ENCODE measurements at places on chromosomes 3 and 15. TPM values are rescaled to one million over a fixed set of nuclear protein-coding genes. Genes with fewer than 3 reads are reported as not detected.

Gene NOX5
- 0.03 TPM for total RNA-seq

DNA sequence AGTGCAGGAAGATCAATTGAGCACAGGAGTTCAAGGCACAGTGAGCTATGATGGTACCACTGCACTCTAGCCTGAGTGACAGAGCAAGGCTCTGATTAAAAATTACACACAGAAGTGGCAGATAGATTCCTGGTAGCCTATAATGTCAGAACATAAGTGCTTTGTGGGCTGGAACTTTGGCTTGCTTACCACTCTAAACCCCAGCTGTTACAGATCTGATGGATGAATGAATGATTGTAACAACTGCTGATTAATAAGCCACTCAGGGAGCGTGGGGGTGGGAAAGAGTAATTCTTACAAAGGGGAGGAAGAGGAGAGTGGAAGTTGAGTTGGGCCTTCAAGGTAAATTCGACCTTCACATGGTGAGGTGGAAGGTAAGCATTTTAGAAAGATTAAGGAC is 40.9 kb upstream of the PTPN23 start:
- no peak overlapping the region for H3K4me3 ChIP-seq
- H3K36me3 ChIP-seq, result peaks cover 17% of the 10 kb centered on the region
- H3K27me3 ChIP-seq, result no peaks in the 10 kb centered on the region
- DNase-seq, result no peak
- H3K4me1 ChIP-seq, result no peaks in the 10 kb centered on the region

- H3K4me3 ChIP-seq, result no peak overlapping the region
- H3K27me3 ChIP-seq, result no peaks in the 10 kb centered on the region
- H3K27ac ChIP-seq, result no peak overlapping the region
- peaks cover 3% of the 10 kb centered on the region for H3K4me1 ChIP-seq
- no peak for DNase-seq
- H3K36me3 ChIP-seq, result no peaks in the 10 kb centered on the region
These were observed 202.7 kb upstream of the SLC2A2 start for GRCh38 chr3:171229173-171229572.

GRCh38 chr3:181741417-181741816 is 29.7 kb downstream of the SOX2 start:
- no peak overlapping the region for H3K4me3 ChIP-seq
- peaks cover 21% of the 10 kb centered on the region for H3K4me1 ChIP-seq
- H3K36me3 ChIP-seq, result no peaks in the 10 kb centered on the region
- H3K27ac ChIP-seq, result no peak overlapping the region
- no peak for DNase-seq

DNA sequence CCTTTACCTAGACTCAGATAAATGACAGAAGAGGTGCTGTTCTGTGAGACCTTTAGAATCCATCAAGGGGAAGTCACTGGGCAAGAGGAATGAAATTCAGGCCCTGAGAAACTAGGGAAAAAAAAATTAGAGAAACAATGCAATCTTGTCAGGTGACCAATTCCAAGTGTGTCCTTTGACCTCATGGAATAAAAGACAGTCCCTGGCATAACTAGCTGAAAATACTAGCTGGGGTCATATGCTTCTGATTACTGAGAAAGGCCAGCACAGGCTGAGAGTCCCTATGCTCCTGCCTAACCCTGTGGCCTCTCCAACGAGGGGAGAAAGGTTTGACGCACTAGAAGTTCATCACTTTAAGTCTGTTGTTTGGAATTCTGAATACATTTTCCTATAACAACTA is 167.3 kb downstream of the XXYLT1 start:
- H3K36me3 ChIP-seq, result no peaks in the 10 kb centered on the region
- peaks cover 8% of the 10 kb centered on the region for H3K4me1 ChIP-seq
- H3K27me3 ChIP-seq, result no peaks in the 10 kb centered on the region
- H3K27ac ChIP-seq, result 0 out of 2 replicates have a peak overlapping the region, but pooled peaks have one; percentile 50
- H3K4me3 ChIP-seq, result no peak overlapping the region

Gene SERINC4
- not detected for total RNA-seq

DNA sequence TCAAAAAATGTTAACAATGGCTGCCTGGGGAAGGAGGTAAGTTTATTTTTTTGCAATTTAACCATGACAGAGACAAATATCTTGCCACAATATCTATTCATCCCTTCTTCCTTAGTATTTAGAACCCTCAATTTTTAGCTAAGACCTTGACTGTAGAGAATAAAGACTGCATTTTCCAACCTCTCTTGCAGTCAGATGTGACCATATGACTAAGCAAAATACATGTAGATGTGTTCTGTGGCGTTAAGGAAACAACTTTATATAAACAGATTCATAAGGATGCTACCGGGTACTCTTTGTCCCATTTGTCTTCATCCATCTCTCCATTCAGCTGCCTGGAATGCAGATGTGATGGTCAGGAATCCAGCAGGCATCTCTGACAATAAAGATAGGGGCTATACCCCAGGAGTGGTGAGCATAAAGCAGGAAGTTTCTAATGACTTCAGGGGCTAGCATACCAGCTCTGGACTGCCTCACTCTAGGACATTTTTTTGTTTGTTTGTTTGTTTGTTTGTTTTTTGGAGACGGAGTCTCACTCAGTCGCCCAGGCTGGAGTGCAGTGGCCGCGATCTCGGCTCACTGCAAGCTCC is 41.1 kb downstream of the LHFPL4 start:
- H3K36me3 ChIP-seq, result no peaks in the 10 kb centered on the region
- no peak overlapping the region for H3K27ac ChIP-seq
- peak; percentile 16 for DNase-seq
- H3K27me3 ChIP-seq, result peaks cover 30% of the 10 kb centered on the region
- no peak overlapping the region for H3K4me3 ChIP-seq
- peaks cover 4% of the 10 kb centered on the region for H3K4me1 ChIP-seq

Gene ITIH4
- 1.4 TPM for total RNA-seq

DNA sequence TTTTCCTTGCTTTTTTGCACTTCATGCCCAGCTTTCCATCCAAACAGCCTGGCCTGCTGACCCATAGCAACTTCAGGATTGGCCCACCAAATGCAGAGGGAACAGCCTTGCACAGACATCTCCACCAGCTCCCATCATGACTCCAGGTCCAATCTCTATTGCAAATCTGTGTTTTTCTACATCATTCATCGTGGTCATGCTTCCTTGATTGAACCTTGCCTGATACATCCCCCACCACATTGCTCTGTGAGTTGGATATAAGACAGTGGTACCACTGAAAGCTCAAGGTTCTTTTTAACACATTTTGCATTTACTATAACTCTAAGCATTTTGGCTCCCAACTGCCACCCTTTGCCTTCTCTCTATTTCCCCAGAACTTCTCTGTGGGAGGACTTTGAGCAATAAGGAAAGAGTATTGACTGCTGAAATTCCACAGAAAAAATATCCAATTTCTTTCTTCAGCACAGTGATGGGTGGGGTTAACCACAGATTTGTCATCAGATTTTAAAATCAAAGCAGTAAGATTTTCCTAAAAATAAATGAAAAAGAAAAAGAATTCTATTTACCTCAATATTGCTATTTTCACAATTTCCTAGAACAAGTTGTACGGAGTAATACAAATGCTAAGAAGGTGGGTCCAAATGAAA is 114.6 kb upstream of the GALNT15 start:
- H3K4me3 ChIP-seq, result no peak overlapping the region
- no peak overlapping the region for H3K27ac ChIP-seq
- DNase-seq, result no peak
- H3K4me1 ChIP-seq, result 0 out of 2 replicates have a peak, but pooled peaks cover 5% of the 10 kb centered on the region
- no peaks in the 10 kb centered on the region for H3K27me3 ChIP-seq
- H3K36me3 ChIP-seq, result no peaks in the 10 kb centered on the region

DNA sequence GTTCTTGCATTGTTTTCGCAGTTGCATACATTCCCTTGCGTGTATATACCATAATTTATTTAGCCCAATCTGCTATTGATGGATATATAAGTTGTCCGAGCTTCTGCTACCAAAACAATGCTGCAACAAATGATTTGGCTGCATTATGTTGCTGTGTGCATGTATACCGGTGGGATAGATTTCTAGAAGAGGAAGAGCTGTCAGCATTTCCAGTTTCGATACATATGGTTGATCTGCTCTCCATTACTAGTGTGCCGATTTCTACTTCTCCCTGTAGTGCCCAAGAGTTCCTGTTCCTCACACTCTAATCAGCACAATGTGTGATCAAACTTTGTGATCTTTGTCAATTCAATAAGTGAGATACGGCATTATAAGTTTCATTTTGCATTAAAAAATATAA is 92.8 kb upstream of the NMNAT3 start:
- H3K4me3 ChIP-seq, result no peak overlapping the region
- H3K27me3 ChIP-seq, result no peaks in the 10 kb centered on the region
- H3K4me1 ChIP-seq, result no peaks in the 10 kb centered on the region
- DNase-seq, result no peak
- H3K36me3 ChIP-seq, result no peaks in the 10 kb centered on the region

Gene GASK1A
- total RNA-seq, result 11.1 TPM

GRCh38 chr15:37037850-37038715 is 62.3 kb downstream of the MEIS2 start:
- no peaks in the 10 kb centered on the region for H3K36me3 ChIP-seq
- no peaks in the 10 kb centered on the region for H3K27me3 ChIP-seq
- H3K27ac ChIP-seq, result no peak overlapping the region
- peaks cover 11% of the 10 kb centered on the region for H3K4me1 ChIP-seq

Gene FGF12
- 7.6 TPM for total RNA-seq

- no peak overlapping the region for H3K27ac ChIP-seq
- H3K36me3 ChIP-seq, result no peaks in the 10 kb centered on the region
- no peak for DNase-seq
- no peak overlapping the region for H3K4me3 ChIP-seq
- no peaks in the 10 kb centered on the region for H3K27me3 ChIP-seq
These were observed 740.5 kb downstream of the ROBO2 start for GRCh38 chr3:77780278-77780996.

DNA sequence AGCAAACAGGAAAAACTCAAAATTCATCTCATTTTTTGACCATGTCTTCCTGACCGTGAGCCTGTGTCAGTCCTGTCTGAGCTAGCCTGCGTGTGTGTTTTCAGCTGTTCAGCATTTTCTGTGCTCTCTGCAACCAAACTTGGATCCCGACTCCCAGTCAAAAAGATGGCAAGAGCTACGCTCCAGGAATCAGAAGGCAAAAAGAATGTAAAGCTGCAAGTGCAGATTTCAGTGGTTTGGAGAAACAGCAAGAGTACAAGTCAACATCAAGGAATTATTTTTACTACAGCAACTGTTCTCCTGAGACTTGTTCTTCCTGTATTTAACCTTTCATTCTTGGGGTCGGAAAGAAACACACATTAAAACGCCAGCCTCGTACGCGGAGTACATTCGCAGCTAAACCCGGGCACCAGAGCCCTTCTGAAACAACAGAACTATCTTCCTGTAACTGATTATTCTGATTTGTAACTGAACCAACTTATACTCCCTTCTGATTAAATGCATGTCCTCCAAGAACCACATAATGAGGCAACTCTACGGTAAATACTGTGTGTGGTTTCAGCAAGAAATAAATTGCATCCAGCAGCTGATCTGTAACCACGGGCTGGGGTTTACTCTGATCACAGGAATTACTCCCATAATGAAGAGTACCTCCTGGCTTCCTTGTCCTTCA is 107.4 kb downstream of the LRIG1 start:
- H3K27me3 ChIP-seq, result no peaks in the 10 kb centered on the region
- H3K4me3 ChIP-seq, result no peak overlapping the region
- no peak for DNase-seq
- H3K27ac ChIP-seq, result 0 out of 2 replicates have a peak overlapping the region, but pooled peaks have one; percentile 39
- H3K4me1 ChIP-seq, result no peaks in the 10 kb centered on the region

Gene RTP3
- not detected for total RNA-seq

GRCh38 chr3:69322158-69322509 is 63.8 kb downstream of the FRMD4B start:
- no peak for DNase-seq
- no peaks in the 10 kb centered on the region for H3K27me3 ChIP-seq
- H3K4me1 ChIP-seq, result peaks cover 4% of the 10 kb centered on the region
- H3K27ac ChIP-seq, result no peak overlapping the region
- H3K36me3 ChIP-seq, result no peaks in the 10 kb centered on the region

Gene GOLGA8H
- total RNA-seq, result 1.2 TPM

- H3K4me1 ChIP-seq, result peaks cover 13% of the 10 kb centered on the region
- H3K27me3 ChIP-seq, result peaks cover 24% of the 10 kb centered on the region
- DNase-seq, result no peak
These were observed 4.6 kb upstream of the APBA2 start for GRCh38 chr15:28881170-28881569.

- no peaks in the 10 kb centered on the region for H3K4me1 ChIP-seq
- no peak overlapping the region for H3K27ac ChIP-seq
- no peaks in the 10 kb centered on the region for H3K36me3 ChIP-seq
- H3K27me3 ChIP-seq, result no peaks in the 10 kb centered on the region
- DNase-seq, result peak; percentile 91
These were observed 224.0 kb downstream of the SLCO3A1 start for GRCh38 chr15:92077353-92078085.

DNA sequence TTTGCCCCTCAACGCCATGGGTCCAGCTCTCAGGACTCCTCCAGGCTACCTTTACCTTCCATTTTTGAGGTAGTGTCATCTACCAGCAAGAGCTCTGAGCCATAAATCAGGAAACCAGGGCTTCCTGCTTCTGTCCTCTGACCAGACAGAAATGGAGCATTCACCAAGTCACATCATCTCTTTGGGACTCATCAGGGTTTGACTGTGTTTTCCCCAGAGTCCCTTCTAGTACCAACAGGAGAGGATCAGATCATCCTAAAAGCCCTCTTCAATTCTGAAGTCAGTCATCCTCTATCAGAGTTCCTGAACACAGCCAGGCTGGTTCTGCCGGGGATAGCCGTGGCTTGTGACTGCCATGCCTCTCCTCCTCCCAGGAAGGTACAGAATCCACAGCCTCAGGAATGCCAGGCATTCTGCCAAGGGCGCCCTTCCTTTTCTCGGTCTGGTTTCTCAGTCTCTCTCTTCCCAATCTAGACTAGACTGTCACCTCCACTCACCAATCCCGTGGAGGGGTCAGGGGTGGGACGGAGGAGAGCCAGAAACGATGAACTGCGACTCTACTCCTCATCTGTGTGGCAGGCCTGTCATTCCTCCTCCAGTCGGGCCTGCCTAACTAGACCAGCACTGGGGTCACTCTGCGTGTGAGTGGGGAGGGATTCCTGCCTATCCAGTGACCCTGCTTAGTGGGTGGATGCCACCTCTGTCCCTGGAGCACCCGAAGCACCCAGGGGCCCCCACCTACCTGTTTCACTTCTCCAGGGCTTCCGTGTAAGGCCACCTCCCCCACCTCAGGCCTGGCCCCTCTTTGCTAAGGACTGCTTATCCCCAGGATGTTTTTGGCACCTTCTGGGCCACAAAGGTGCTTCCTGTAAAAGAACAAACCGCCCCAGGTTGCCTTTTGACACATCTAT is 30.9 kb downstream of the CCNL1 start:
- no peaks in the 10 kb centered on the region for H3K27me3 ChIP-seq
- no peak overlapping the region for H3K4me3 ChIP-seq
- DNase-seq, result peak; percentile 40
- peaks cover 17% of the 10 kb centered on the region for H3K4me1 ChIP-seq
- H3K27ac ChIP-seq, result no peak overlapping the region

GRCh38 chr3:69305011-69305410 is 80.9 kb downstream of the FRMD4B start:
- no peak for DNase-seq
- H3K27ac ChIP-seq, result no peak overlapping the region
- no peaks in the 10 kb centered on the region for H3K36me3 ChIP-seq
- no peaks in the 10 kb centered on the region for H3K27me3 ChIP-seq

All from GM23338 (cell line).